NAMALWA (cell line): ENCODE measurements at places on chromosomes 16 and 17.

- no peak for DNase-seq
Observed at GRCh38 chr16:51002881-51003490, 148.1 kb downstream of the SALL1 start.

DNA sequence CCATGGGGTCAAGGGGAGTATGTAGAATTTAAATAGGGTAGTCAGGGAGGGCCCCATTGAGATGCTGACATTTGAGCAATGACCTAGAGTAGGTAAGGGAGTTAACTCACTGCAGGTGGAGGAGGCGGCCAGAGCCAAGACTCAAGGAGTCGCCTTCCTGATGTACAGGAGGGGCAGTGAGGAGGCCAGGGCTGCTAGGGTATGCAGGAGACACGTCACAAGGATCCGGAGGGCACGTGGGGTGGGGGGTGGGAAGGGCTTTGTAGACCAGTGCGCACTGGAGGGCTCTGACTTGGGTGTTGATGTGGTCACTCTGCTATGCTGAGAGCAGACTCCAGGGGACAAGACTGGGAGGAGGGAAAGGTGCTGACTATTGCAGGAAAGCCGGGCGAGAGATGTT, 37.5 kb downstream of the SPECC1 start:
- DNase-seq: no peak

GRCh38 chr17:2797226-2797625, 988 bp downstream of the RAP1GAP2 start:
- DNase-seq: no peak

DNA sequence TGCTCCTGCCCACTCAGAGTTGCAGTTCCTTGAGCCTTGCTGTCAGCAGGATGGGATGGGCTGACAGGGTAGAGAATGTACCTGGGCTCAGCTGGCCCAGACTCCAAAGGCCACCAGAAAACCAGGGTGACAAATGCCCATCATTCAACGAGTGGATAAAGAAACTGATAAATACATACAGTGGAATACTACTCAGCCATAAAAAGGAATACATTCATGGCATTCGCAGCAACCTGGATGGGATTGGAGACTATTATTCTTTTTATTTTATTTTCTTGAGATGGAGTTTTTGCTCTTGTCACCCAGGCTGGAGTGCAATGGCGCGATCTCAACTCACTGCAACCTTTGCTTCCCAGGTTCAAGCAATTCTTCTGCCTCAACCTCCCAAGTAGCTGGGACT, 19.9 kb downstream of the SGSM2 start:
- DNase-seq: no peak

DNA sequence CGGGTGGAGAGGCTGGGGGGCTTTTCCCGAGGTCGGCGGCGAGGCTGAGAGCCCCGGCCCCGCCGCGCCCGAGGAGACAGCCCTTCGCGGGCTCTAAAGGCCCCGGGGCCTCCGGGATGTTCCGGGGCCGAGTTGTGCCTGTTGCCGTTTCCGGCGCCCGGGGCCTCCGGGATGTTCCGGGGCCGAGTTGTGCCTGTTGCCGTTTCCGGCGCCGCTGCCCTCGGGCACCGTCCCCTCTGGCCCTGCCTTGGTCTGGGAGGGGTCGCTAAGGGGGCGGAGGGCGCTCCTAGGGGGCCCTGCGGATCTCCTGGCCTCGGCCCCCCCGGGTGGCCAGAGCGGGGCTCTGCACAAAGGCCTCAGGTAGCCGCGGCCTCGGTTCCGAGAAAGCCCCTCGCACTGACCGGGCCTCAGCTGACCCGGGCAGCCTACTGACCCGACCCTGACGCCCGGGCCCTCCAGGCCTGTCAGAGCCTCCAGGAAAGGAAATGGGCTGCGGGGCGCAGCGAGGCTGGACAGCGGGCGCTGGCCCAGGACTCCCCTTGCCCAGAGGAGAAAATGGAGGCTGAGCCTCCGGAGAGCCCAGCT, 24.2 kb downstream of the ACTG1 start:
- DNase-seq: no peak

DNA sequence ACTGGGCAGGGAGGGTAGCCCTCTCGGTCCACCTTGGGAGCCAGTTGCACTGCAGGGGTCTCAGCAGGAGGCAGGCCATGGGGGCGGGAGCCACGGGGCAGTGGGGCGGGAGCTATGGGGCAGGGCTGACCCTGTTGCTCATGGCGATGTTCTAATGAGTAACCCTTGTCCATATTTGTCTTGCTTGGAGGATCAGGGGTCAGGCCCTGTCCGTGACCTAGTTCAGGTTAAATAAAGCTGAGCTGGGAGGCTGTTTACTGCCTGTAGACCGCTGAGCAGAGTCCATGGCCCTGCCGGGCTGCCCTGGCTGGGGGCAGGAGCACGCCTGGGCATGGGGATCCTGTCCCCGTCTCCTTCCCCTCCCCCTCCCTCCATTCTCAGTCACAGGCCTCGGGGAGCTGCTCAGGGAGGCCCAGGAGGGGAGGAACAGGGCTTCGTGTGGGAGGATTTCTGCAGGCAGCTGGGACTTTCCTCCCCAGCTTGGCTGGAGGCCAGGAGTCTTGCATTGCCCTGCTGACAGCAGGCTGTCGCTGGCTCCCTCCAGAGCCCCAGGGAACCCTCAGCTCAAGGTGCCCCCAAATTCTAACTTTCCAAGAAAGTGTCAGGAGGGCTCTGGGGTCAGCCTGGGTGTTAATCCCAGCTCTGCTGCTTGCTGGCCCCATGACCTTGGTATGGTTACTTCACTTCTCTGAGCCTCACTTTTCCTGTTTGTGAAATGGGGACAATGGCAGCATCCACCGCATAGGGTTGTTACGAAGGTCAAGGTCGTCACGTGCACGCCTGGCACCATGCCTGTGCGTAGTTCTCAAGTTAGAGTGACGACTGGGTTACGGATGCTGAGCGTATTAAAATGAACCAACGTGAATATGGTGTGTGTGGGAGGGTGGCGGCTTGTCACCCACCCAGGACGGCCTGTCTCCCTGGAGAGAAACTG, 6.1 kb upstream of the SERPINF2 start:
- DNase-seq: peak; percentile 34

DNA sequence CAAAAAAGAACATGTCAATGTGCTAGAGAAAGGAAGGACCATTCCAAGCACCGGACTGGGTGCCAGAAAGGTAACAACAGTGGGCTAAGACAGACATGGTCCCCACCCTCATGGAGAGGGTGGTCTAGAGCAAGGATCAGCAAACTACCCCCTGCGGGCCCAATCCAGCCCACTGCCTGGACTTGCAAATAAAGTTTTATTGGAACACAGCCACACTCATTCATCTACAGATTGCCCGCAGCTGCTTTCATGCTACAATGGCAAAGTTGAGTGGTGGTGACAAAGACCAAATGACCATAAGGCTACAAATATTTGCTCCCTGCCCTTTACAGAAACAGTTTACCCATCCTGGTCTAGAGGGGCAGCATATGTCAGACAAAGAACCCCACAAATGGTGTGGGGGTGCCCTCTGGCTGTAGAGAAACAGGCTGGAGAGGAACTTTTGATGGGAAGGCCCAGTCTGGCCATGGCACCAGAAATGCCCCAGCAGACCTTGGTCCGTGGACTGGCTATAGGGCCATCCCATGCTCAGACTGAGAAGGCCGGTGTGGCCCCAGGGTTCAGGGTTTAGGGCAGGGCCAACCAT, 15.2 kb downstream of the CDH5 start:
- no peak for DNase-seq

DNA sequence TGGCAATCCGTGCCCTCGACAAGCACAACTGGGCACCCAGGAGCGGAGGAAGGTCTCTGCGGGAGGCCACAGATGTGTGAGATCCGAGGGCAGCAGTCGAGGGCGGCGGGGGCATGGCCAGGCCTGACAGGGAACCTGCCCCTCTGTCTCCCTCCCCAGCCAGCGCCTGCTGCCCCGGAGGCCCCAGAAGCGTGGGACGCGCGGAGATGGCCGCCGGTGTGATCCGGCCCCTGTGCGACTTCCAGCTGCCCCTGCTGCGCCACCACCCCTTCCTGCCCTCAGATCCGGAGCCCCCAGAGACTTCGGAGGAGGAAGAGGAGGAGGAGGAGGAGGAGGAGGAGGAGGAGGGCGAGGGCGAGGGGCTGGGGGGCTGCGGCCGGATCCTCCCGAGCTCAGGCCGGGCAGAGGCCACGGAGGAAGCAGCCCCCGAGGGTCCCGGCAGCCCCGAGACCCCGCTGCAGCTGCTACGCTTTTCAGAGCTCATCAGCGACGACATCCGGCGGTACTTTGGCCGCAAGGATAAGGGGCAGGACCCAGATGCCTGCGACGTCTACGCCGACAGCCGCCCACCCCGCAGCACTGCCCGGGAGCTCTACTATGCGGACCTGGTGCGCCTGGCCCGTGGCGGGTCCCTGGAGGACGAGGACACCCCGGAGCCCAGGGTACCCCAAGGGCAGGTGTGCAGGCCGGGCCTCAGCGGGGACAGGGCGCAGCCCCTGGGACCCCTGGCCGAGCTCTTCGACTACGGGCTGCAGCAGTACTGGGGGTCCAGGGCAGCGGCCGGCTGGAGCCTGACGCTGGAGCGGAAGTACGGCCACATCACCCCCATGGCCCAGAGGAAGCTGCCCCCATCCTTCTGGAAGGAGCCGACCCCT, 1.7 kb downstream of the PERCC1 start:
- DNase-seq: no peak

- no peak for DNase-seq
Observed at GRCh38 chr17:39026980-39027451, 59.8 kb upstream of the FBXO47 start.

- peak; percentile 36 for DNase-seq
Observed at GRCh38 chr16:53503991-53504663, 1.1 kb upstream of the AKTIP start.

- DNase-seq: no peak
Observed at GRCh38 chr16:50916040-50916439, 174.2 kb downstream of the CYLD start.

- no peak for DNase-seq
Observed at GRCh38 chr17:62996221-62996620, 30.2 kb downstream of the TANC2 start.

DNA sequence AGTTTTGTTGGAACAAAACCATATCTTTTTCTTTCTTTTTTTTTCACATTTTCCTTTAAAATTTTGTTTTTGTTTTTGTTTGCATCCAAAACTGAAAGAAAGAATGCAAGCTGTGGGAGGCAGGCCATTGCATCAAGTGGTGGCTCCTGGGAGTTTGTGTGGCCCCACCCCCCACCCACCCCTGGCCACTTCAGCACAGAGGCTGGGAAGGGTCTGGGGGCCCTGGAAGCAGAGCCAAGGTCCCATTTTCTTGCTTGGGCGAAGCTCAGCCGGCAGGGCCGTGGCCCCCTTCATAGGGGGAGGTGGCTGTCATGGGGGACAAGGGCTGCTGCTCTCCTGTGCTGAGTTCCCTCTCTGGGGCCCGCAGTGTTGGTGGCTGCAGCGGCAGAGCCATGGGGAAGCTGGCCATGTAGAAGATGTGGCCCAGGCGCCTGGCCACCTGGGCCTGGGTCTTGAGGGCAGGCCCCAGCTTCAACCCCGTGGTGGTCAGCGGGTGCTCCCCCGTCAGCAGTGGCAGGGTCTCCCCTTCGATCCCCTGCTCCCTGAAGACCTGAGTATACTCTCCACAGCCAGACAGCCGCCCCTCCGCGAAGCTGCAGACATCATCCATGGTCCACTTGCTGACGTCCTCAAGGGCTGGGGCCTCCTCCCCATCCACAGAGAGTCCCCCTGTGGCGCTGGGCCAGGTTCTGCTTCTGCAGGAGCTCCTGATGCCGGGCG, 19.8 kb downstream of the PAFAH1B1 start:
- DNase-seq: no peak

DNA sequence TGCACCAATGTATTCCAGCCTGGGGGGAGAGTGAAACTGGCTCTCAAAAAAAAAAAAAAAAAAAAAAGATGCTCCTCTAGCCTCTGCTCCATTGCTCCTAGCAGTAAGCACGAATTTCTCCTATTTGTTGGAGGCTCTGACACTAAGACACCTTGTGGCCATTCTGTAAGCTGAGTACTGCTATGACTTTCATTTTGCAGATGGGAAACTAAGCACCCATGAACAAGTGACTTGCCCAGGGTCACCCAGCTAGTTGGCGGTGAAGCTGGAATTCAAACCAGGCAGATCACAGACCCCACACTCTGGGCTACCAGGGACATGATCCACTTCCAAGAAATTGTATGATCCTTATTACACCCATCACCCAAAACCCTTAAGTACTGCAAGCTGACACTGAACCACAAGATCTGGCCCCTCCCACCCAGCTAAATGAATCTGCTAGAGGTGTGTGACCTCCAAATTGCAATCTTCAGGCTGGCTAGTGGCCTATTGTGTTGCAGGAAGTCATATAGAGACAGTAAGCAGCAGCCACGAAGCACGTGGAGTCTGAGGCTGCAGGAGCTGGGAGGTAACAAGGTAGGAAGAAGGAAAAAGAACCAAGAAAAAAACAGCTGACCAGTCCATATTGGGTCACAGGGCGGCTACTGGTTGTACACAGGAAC, 209.4 kb downstream of the XYLT1 start:
- DNase-seq: no peak
